Muscle of leg (tissue), 16 donors: ENCODE measurements at places on chromosomes 2 and 18. TPM values are rescaled to one million over a fixed set of nuclear protein-coding genes. Genes with fewer than 3 reads are reported as not detected.

Gene FBXO41
- polyA plus RNA-seq, result 0.39 TPM

Gene RHOB
- 127 TPM for polyA plus RNA-seq

Gene ANKRD62
- 0.04 TPM for polyA plus RNA-seq

Gene RBBP8
- polyA plus RNA-seq, result 10.8 TPM

Gene KATNAL2
- 10.7 TPM for polyA plus RNA-seq

Gene IL36A
- polyA plus RNA-seq, result not detected
